ENCODE measurements at places on chromosomes 6 and 20.

DNA sequence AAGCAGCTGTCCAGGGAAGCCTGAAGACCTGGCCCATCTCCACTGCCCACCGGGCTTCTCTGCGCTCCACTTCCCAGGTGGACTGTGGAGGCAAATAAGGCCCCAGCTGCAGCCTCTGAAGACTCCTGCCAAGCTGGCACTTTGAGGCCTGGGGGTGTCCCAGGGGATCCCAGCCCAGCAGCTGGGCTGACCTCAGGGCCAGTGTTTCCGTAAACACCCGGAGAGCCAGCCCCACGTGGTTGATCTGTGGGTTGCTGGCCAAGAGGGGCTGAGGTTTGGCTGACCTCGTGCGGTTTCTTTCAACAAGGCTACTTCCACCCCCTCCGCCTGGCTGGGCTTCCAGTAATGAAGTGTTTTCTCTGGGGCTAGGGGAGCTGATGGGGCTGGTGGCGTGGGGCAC is 12.4 kb upstream of the CCN5 start:
- DNase-seq = no peak

DNA sequence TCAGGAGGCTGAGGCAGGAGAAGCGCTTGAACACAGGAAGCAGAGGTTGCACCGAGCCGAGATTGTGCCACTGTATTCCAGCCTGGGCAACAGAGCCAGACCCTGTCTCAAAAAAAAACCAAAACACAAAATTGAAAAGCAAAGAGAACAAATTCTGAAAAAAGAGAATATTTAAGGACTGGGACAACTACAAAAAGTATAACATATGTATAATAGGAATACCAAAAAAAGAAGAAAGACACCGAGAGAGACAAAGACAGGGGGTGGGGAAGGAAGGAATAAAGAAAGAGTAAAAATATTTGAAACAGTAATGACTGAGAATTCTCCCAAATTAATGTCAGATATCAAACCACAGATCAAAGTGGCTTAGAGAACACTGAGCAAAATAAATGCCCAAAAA is 5.5 kb upstream of the ZNF391 start:
- DNase-seq = no peak

- no peak for DNase-seq
Observed at GRCh38 chr6:149166336-149166735, 151.2 kb upstream of the TAB2 start.

DNA sequence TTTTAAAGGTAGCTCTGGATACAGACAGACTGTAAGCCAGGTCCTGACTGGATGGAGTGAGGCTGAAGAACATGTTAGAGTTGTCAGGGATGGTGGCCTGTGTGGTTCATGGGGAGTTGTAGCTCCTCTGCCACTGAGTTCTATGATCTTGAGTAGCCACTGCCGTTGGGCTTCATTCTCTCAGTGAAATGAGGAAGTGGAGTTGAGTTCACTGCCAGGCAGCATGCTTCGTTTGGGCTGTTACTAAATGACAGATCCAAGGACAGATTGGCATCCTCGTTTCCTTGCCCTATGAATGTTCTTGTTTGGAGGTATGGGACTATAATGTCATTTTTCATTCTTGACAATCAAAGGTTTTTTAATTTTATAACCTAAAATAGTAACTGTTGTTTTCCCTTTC is 37.2 kb downstream of the SCAND1 start:
- DNase-seq = no peak

DNA sequence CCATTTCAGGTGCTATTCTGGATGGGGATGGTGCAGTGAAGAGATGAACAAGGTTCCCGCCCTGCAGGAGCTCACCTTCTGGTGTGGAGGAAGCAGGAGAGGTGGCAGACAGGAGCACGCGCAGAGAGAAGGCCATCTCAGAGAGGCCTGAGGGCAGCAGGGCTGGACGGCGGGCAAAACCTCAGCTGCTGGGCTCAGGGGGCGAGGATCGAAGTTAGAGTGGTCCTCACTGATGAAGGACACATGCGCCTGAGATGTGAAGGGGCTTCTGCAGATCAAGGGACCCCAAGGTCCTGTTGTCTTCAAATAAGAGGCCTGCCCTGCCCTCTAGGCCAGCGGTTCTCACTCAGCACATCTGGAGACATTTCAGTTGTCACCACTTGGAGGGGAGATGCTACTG is 198.4 kb upstream of the PMEPA1 start:
- DNase-seq = no peak

DNA sequence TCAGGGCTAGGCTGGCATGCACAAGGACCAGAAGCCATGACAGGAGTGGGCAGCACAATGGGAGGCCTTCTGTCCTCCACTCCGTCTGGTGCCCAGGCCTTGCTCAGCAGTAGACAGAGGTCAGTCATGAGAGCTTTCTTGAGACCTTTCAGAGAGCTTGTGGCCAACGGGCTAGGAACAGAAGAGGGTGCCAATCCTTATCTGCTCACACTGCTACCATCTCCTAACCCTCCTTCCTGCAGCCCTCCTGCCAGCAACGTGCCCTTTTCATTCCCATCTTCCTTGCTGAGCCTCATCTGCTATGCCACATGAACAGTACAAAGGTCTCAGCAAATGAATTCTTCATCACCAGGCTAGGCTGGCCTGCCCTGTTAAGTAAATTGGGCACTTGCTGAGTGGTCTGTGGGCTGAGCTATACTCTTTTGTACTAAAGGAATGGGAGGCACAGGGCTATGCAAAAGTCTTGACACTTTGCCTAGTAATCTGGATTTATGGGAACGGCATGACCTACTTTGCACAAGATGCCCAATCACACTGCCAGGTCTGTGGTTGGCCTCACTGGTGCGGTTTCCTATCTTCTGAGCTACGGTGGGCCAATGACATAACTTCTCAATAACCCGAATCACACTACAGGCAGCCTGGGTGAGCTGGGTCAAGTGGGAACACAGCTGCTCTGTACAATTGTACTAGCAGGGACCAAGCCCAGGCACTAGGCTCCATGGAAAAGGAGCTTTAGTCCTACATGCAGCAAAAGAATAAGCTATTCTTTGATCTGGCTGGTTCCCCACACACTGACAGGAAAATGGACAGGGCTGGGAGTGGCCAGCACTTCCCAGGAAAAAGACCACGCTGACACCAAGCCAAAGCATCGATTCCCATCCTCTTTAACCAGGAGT is 47.8 kb downstream of the ELOVL5 start:
- no peak for DNase-seq

DNA sequence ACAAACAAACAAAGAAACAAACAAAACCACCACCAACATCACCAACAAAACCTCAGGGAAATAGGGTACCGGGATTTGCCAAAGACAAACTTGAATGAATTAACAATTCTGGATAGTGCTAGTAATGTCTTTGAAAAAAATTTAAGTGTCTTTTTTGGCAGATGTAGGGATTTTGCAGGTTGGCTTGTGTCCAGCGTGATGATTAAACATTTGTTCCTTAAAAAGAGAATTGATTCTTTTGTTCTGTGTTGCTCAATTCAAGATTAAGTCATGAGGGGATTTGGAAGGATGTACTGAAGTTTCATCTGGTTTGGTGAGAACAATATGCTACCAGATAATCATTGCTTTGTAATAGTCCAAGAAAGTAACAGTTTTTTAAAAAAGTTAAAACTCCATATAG is 125.1 kb upstream of the HS3ST5 start:
- DNase-seq = no peak

GRCh38 chr6:683742-684440 is 9.0 kb downstream of the EXOC2 start:
- DNase-seq = peak; percentile 82

GRCh38 chr6:169950558-169950957 is 199.1 kb downstream of the ERMARD start:
- no peak for DNase-seq

GRCh38 chr6:3664625-3665041 is 86.9 kb downstream of the PXDC1 start:
- DNase-seq = peak; percentile 17

- DNase-seq = no peak
Observed at GRCh38 chr20:6277661-6278240, 154.9 kb upstream of the FERMT1 start.

DNA sequence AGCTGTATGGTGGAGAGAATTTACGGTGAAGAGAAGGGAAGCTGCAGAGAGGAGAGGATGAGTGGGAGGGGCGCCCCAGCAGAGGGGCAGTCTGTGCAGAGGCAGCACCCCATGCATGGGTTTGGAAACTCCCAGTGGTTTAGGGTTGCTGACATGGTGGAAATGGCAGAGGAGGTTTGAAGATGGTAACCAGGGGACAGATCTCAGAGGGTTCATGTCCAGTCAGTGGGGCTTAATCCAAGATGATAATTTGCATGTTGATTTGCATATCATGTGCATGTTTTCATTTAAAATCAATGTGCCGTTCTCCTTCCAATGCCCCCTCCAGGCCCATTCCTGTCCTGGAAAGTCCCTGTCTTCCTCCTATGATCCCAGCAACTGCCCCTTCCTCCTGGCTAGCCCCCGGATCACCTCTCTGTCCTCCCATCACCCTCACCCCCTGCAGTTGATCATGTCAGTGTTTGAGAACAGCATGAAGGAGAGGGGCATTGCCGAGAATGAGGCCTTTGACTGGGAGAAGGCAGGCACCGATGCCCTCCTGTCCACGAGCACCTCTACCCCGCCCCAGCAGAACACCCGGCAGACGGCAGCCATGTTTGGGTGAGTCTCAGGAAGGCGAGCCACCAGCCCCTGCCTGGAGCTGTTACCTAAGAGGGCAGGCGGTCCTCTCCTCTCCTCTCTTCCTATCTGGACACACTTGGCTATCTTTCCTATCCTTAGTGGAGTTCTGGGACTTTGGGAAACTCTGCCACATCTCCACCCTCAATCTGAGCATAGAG is 14.3 kb downstream of the TTBK1 start:
- DNase-seq = no peak

All from NCI-H187 treated with DMSO at 0.1 percent for 48 hours (cell line).